ENCODE measurements at places on chromosomes 16 and 17. TPM values are rescaled to one million over a fixed set of nuclear protein-coding genes. Genes with fewer than 3 reads are reported as not detected.

The KRT33A gene
- polyA plus RNA-seq: not detected

The OR2C1 gene
- polyA plus RNA-seq: not detected

The SDR42E1 gene
- polyA plus RNA-seq: 0.55 TPM

The MT1G gene
- polyA plus RNA-seq: 26.1 TPM
